Stimulated activated CD4-positive, alpha-beta T cell treated with anti-CD3 and anti-CD28 coated beads, Interleukin-15, amount 100 ng/mL, for 48 hours (primary cell): ENCODE measurements at places on chromosomes 11 and 22.

DNA sequence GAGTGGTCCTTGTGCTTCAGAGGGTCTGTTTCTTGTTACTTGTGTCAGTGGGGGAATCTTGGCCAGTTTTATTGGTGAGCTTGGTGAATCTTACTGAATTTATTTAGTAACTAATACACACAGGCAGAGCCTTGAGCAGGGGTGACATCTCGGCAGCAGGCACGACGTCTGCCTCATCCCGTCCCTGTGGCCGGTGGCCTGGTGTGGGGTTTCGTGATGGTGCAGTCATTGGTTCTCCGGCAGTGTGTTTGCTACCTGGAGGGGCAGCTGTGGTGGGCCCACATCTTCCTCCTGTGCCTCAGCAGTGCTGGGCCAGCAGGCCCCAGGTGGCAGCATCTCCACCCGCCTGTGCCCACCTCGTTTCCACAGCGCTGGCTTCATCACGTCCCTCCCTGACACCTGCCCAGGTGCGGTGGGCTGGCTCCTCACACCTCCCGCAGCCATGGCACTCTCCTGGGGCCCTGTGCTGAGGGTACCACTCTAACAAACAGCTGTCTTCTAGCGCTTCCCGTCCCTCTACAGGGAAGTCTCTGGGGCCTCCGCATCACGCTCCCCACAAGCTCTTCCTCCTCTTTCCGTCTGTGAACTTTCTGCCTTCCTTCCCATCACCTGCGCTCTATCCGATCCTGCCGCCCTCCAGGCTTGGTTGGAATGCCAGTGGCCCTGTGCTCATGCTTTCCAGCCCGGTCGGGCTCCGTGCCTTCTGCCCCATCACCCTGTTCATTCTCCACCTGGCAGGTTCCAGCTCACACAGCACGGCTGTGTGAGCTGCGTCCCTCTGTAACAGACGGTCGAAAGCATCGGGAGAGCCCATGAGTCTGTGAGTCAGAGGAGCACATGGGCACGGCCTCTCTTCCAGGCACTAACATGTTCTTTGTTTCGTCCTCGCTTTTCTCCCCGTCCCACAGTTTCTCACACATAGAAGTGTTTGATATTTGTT, 203.4 kb downstream of the TBC1D22A start:
- DNase-seq: no peak

- no peak for DNase-seq
Observed at GRCh38 chr11:113591117-113591516, 115.0 kb downstream of the TMPRSS5 start.

GRCh38 chr11:35632301-35632700, 14.0 kb downstream of the FJX1 start:
- no peak for DNase-seq

DNA sequence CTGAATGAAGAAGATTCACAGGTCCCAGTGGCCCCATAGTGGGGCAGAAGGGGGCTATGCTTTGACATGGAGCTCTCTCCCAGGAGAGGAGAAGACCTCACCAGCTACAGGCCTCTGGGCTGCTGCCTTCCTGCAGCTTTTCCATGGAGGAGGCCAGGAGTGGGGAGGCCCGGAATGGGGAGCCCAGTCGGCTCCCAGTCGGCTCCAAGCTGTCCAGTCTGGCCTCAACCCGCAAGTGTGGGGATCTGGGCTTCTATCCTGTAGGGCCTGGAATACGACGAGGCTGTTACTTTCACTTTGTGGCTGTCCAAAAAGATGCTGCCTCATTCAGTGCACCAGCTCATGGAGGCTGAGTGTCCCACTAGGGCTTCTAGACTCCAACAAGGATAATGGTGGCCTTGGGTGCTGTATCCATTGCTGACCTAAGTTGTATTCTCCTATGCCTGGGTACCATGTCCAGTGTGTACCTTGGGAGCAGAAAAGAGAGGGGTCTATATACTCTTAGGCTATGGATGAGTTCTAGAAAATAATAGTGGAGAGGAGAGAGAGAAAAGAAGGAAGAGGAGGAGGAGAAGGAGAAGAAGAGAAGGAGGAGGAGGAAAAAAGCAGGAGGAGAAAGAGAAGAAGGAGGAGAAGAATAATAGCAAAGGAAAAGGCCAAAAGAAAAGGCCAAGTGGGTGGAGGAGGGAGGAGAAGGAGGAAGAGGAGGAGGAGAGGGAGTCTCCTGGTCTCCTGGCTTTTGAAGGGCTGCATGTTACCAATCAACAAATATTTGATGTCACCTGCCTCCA, 1.1 kb downstream of the MYO18B start:
- DNase-seq: no peak

DNA sequence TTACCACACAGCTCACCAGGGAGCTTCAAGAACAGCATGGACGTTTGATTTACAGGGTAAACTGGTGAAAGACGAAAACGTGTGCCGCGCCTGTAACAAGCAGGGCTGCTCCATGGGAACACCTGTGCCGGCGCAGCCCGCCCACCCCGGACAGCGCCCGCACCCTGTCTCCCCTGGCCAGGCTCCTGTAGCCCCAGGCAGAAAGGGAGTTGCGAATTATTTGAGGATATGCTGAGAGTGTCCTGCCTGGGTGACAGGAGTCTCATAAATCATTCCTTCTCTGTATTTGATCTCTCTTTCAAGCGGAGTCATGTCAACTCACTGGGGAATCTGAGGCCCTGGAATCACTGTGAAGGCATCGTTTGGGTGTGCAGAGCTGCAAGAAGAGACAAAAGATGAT, 804.3 kb downstream of the OPCML start:
- no peak for DNase-seq

GRCh38 chr22:20386972-20387371, 7.0 kb upstream of the ZNF74 start:
- no peak for DNase-seq

DNA sequence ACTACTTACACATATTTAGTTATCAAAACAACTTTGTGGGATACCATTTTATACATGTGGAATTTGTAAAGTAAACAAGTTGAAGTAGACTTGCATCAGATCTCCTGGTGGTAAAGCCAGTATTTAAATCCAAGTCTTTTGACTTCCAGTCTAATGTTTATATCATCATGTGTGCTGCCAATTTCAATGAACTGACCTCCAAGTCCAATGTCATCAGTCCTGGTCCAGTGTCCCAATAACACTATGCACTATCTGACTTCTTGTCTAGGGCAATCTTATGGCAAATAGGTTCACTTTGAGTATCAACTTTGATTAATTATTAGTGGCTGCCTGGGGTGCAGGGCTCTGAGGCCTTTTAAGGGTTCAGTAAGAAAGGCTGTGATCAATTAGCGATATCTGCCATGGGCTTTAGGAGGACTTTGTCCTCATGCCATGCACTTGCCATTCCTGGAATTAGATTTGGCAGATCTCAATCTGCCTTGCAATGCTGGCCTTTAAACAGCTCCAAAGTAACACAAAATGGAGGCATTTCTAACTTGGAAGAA, 9.6 kb upstream of the PTS start:
- no peak for DNase-seq

- no peak for DNase-seq
Observed at GRCh38 chr22:40031766-40032470, 37.2 kb downstream of the FAM83F start.

GRCh38 chr11:57463671-57464538, 3.6 kb downstream of the RTN4RL2 start:
- no peak for DNase-seq

DNA sequence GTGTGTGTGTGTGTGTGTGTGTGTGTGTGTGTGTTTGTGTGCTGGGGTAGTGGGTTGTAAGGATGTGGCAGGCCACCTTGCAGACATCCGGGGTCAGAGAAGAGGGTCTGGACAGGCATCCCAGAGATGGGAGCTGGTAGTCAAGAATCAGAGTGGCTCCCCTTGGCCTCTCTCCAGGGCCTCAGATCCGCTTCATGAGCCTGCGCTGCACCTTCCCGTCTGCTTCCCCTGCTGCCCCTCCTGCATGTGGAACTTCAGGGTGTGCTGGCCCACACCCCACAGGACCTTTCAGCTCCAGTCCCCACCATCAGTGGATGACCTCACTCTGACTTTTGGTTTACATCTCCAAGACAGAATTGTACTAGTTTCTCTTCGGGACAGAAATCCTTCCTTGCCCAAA, 31.2 kb downstream of the TREH start:
- no peak for DNase-seq

- no peak for DNase-seq
Observed at GRCh38 chr11:121449123-121449522, 3.0 kb upstream of the SORL1 start.

DNA sequence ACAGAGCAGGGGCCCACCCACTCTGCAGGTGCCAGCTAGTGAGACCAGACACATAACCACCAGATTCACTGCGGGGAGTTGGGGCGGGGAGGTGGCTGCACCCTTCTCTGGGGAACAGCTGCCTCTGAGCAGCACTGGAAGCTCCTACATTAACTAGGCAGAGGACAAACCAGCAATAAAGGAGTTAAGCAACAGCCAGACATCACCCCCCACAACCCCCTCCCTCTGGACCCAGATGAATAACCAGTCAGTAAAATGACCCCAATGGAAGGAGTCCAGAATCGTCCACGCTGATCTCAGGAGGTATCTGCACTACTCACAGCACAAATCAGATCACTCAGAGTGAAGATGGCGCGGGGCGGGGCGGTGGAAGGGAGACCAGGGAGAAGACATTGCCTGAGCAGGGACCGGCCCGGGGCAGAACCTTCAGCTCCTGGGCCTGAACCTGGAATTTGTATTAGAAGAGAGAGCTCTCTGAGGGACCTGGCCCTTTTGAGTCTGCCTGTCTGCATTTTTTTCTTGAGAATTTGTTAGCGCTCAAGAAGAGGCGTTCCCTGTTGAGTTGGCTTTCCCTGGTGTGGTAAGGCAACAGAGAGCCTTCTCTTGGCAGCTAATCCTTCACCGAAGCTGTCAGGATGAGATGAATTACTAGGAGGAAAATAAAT, 125.5 kb upstream of the NCAM1 start:
- DNase-seq: no peak

GRCh38 chr11:132072858-132073211, 702.4 kb downstream of the NTM start:
- no peak for DNase-seq

GRCh38 chr11:108536783-108537182, 38.6 kb upstream of the POGLUT3 start:
- no peak for DNase-seq

DNA sequence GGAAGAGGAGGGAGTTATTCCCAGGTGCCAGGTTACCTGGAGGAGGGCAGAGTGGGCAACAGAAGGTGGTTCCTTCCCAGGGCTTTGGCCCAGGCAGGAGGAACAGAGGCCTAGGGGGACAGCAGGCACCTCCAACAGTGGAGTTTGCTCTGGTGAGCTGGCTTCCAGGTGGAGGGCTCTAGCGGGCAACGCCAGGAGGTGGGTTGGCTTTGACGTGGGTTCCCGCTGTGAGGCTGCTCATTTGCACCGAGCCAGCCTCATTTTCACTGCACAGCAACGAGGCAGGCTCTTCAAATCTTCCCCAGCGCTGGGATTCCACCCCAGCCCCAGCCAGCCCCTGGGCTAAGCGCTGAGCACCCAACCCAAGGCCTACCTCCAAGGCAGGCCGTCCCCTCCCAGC, 8.1 kb downstream of the IGSF9B start:
- no peak for DNase-seq

- no peak for DNase-seq
Observed at GRCh38 chr11:66981976-66982578, 7.0 kb downstream of the C11orf86 start.
